Right lung (tissue), 10 donors: ENCODE measurements at places on chromosomes 3 and 15.

DNA sequence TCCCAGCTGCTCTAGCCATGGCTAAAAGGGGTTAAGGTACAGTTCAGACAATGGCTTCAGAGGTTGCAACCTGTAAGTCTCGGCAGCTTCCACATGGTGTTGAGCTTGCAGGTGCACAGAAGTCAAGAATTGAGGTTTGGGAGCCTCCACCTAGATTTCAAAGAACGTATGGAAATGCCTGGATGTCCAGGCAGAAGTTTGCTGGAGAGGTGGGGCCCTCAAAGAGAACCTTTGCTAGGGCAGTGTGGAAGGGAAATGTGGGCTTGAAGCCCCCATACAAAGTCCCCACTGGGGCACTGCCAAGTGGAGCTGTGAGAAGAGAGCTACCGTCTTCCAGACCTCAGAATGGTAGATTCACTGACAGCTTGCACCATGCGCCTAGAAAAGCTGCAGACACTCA is 73.7 kb downstream of the STT3B start:
- DNase-seq, result no peak

DNA sequence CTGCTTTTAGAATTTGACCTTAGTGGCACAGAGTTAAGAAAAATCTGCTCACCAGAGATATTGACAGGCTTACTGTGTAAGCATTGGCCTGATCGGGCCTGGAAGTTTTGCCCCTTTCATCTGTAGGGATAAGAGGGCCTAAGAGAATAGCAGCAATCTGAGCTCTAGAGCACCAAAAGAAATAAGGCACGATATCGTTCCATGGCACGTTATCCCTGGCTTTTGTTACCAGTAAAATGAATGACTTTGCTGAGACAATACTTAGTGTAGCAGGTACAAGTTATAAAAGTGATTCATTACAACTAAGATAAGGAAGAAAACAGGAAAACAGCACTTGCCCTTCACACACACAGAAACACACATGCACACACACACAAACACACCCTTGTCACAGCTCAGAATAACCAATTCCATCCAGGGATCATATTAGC is 5.0 kb downstream of the THBS1 start:
- DNase-seq, result no peak

- no peak for DNase-seq
Measured at GRCh38 chr15:58865425-58865880, 68.0 kb downstream of the SLTM start.

DNA sequence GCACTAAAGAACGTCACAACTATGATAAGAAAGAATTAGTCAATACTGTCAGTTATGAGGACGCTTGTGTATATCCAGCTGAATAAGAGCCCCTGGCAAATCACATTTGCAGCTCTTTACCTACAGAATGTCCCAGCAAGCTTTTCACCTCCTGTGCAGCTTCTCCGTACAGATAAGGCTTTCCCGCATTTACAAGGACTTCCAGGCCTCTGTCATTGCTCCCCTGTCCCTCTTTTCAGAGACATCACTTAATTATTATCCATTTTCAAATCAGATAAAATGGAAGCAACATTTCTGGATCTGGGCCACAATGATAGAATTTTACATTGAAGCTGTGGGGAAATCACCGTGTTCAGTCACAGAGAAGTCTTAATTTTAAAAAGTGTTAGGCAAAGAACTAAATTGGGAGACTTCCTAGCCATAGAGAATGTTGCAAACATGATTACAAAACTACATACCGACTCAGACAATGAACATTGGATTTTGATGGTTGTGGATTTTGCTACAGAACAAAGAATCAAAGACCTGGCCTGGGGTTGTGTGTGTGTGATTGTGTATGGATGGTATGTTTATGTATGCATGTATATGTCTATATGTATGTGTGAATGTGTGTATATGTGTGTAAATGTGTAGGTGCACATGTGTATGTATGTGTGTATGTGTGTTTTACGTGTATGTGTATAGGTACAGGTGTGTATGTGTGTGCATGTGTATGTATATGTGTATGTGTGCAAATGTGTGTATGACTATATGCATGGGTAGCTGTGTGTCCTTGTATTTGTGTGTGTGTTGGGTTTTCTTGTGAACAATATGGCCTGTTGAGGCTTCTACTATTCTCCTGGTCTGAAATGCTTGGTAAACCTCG is 41.5 kb downstream of the MGLL start:
- DNase-seq, result no peak

- DNase-seq, result no peak
Measured at GRCh38 chr3:195751560-195751959, 30.8 kb downstream of the MUC20 start.

GRCh38 chr3:178847190-178847589 is 224.4 kb downstream of the ZMAT3 start:
- DNase-seq, result peak; percentile 71

DNA sequence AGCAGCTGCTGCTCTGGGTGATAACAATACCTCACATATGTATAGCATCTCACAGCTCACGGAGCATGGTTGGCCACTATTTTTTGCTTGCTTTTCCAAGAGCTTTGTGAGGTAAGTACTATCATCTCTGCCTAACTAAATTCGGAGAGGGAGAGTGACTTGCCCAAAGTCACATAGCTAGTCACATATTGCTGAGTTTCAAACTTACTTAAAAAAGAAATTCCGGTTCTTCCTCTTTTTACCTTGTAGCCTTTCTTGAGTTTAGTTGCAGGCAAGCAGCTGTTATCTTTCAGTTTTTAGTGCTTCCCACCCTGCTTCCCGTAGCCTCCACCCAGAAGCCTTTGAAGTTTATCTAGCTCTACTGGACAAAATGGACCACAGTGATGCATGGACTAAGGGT is 309.2 kb downstream of the PDCD6IP start:
- DNase-seq, result no peak

GRCh38 chr3:137259089-137259488 is 301.3 kb downstream of the IL20RB start:
- DNase-seq, result no peak

DNA sequence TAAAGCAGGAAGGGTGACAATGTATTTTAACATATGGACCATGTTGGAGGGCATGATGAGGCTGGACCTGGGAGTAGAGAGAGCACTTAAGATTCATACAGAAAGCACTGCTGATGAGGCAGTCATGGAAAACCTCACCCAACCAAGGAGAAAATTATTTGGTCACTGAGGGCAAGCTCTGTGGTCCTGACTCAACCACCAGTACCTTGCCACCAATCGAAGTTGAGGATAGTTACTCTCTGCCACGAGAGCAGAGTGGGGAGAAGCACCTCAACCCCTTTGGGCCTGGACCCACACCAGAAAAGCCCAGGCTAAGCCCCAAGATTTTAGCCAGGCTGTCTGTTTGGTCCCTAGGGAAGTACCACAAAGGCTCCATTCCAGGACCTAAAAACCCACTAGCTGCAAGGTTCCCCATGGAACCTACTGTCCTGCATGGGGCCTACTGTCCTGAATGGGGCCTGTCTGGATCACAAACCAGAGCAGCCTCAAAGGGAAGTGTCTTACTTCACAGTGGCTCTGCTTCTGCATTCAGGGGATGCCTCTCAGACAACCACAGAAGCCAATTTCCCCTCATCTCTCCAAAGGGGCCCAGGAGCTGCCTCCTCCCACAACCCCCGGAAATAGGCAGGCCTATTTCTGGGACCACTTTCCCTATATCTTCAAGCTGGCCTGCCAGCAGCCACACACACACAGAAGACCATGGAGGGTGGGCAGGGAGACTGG is 4.2 kb downstream of the CCDC71 start:
- DNase-seq, result no peak

DNA sequence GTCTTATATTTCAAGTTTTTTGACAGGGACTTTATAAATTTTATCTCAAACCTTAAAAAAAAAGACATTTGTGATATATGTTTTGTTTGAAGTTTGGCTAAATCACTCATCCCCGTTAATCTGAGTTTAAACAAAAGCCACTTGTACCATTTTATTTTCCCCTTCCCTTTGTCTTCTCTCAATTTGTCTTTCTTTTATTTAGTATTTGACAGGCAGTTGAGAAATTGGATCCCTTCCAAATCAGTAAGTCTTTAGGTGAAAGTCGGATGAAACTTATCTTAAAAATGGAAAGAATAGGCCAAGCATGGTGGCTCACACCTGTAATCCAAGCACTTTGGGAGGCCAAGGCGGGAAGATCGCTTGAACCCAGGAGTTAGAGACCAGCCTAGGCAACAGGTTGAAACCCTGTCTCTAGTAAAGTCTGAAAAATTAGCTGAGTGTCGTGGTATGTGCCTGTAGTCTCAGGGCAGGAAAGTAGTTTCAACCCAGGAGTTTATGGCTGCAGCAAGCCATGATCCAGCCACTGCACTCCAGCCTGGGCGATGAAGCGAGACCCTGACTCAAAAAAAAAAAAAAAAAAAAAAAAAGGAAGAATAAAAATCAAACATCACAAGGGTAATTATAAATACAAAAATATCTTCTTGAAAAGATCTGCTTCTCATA is 394.6 kb upstream of the TPM1 start:
- no peak for DNase-seq

- DNase-seq, result no peak
Measured at GRCh38 chr15:40110866-40111550, 2.3 kb upstream of the BMF start.

DNA sequence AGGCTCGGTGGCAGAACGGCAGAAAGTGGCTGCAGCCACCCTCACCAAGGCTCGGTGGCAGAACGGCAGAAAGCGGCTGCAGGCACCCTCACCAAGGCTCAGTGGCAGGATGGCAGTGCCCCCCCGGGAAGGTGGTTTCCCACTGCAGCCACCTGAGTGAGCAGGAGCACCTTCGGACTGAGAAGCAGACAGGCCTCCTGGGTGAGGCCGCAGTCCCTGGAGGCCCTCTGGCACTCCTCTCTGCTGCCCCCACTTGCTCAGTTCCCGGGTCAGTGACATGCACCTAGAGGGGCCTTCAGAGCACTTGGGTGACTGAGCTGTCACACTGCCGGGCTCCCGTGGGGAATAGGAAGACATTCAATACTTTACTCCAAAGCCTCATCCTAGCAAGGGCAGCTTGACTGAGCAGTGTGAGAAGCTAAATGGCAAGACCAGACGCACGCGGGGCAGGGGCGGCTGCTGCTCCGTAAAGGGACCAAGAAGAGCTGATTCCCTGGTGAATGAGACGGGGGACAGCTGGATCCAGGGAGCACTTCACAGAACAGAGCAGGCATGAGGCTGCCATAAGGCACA is 62.7 kb downstream of the PCSK6 start:
- no peak for DNase-seq

- DNase-seq, result peak; percentile 43
Measured at GRCh38 chr3:8663177-8664061, 18.8 kb upstream of the SSUH2 start.

DNA sequence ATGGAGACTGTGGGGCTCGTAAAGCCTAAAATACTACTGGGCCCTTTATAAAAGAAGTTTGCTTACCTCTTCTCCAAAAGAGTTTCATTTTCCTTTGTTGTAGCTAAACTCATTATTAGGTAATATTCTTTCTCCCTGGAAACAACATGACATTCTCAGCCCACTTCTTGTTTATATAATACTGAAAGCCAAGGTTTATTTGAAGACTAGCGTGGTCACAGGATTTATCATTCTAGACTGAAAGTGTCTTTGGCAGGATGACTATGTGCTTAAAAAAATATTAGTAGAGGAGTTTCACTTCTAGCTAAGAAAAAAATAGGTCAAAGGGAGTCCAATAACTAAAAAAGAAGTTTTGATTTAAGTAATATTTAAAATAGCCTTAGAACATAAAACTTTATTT is 1085.2 kb upstream of the CADM2 start:
- DNase-seq, result peak; percentile 13

DNA sequence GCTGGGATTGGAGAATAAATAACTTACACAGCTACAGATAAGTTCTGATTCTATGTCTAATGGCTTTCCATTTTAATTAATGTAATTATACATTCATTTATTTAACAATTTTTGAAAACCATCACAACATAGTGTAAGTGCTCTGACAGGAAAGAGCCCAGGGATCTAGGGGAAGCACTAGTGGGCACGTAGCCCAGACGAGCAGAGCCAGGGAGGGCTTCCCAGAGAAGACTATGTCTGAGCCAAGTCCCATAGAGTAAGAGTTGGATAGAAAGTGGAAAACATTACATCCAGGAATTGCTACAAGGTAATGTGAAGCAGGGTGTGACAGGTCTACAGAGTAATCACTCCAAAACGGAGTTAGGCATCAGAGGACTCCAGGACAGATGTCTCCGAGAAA is 2.9 kb upstream of the HGD start:
- no peak for DNase-seq

- DNase-seq, result no peak
Measured at GRCh38 chr3:54476891-54477290, 354.5 kb downstream of the CACNA2D3 start.

GRCh38 chr15:41847206-41847605 is 8.6 kb downstream of the PLA2G4B start:
- DNase-seq, result no peak

GRCh38 chr3:169699070-169699469 is 35.6 kb upstream of the MECOM start:
- DNase-seq, result no peak

- peak; percentile 42 for DNase-seq
Measured at GRCh38 chr3:165642761-165643420, 194.3 kb downstream of the BCHE start.

DNA sequence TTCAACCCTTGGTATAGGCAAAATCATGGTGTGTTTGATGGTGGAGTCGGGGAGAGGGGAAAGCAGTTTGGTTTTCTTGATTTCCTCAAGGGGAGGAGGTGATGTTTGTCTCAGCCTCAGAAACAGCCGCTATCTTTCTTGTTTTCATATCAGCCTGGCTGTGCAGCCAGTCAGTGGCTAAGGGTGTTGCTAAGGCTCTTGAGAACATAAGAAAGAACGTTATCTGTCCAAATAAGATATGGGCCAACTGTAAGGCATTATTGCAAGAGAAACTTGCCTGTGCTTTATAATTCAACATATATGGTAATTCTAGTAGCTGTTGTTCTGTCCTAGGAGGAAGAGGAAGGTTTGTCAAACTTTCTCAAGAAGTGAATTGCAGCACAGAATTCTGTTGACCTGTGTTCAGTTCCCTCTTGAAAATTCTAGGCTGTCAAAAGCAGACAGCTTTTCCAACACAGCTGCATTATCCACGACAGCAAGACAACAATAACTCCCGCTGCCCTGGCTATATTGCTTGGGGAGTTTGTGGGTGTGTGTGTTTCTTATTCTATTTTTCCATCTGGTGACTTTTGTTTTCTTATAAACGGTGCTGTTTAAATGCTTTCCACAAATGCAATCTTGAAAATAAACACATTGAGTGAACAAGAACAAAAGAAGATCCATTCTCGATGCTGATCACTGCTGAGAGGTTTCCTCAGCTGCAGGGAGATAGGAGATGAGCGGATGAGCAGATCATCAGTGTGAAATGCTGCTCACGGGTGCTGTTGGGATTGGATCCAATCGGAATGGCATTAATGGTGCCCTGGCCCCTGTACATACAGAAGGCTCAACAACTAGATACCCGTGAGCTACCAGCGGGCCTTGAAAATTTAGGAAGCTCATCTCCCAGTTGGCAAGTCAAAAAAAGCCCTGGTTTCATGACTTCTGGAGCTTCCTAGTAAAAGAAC is 90.8 kb upstream of the TNFAIP8L3 start:
- no peak for DNase-seq

- DNase-seq, result no peak
Measured at GRCh38 chr3:111215481-111215880, 143.9 kb downstream of the NECTIN3 start.

GRCh38 chr15:35885870-35886269 is 339.9 kb upstream of the DPH6 start:
- no peak for DNase-seq

GRCh38 chr3:133113526-133113925 is 75.3 kb downstream of the TMEM108 start:
- DNase-seq, result no peak
